NCI-H1436 treated with DMSO at 0.1 percent for 48 hours (cell line): ENCODE measurements at places on chromosomes 16 and 17.

DNA sequence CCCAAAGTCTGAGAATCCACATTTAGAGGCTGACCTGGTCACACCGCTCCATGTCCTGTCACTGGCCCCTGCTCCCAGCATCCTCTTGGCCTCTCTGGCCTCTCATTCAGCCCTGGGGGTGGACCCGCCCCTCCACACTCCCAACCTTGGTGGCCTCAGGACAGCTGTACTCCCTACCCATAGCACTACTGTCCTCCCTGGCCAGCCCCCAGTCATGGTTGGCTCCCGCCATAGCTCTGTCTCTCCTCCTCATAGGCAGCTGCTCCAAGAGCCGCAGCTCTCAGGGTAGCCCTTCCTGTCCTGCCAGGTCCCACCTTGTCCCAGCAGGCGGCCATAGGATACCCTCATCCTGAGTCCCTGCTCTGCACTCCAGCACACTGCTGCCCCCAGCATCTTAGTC lies 38.0 kb upstream of the PHB1 start:
- no peak for DNase-seq

GRCh38 chr17:38451030-38451839 lies 23.0 kb downstream of the ARHGAP23 start:
- DNase-seq, result no peak

- no peak for DNase-seq
These were observed 2.2 kb upstream of the ATP6V0A1 start for GRCh38 chr17:42456223-42457106.

DNA sequence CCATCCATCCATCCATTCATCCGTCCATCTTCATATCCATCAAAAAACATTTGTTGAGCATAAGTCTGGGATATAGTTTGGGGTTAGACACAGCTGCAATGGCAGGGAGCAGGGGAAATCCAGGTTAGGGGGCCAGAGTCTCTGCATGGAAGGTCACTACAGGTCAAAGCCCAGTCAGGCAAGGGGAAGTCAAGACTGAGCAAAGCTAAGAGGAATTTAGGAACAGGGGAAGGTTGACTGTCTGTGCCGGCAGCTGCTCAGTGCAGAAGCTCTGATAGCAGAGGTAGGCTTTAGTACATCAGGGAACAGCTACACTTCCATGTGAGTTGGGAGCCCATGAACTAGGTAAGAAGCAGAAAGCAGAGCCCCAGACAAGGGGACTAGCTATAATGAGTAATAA lies 68.1 kb downstream of the IRF8 start:
- DNase-seq, result no peak

GRCh38 chr17:57266902-57267311 lies 10.6 kb downstream of the MSI2 start:
- DNase-seq, result no peak

- peak; percentile 77 for DNase-seq
These were observed 7.2 kb upstream of the KRT36 start for GRCh38 chr17:41496803-41497484.

- DNase-seq, result no peak
These were observed 75.1 kb downstream of the FOXL1 start for GRCh38 chr16:86653285-86654006.

DNA sequence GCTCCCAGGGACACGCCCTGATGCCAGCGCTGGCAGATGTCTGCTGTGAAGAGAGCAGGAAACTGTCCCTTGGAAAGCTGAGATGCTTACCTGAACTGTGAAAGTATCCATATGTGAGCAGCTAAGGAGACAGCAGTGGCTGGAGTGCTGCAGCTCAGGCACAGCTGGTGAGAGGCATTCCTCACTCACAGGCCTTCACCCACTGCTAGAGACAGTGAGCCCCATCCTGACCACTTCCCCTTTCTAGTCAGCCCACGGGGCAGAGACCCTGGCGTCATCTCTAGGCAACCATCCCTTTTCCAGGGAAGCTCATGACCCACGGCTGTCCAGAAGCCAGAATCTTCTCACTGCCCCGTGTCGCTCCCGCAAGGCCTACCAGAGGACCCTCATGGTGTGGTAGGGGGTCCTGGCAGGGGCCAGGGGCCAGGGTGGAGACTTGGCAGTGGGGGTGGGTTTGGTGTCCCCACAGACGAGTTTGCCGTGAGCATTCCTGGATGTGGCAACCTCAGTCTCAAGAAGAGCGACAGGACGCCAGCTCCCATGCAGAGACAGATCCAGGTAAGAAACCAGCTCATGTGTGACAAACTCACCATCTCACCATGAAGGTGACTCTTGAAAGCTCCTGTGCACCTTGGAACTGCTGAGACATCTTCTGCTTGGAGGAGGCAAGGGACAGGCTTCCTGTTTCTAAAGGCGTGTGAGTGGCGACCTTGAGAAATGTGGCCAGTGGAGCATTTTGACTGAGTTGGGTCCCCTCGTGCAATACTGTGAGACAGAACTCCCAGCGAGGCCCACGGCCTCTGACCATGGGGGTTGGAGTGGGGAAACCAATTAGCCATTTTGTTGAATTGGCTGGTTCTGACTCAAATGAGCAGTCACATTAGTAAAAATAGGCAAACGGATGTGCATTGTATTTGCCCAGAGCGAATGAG lies at the start of gene SCIMP:
Gene SCIMP, minus strand, starts transcription at position 216 of the 932 bp plus-strand sequence. Its CDS starts 105 bp downstream, at position 111.
- no peak for DNase-seq

GRCh38 chr17:3946711-3947235 lies 17.5 kb downstream of the ATP2A3 start:
- no peak for DNase-seq

DNA sequence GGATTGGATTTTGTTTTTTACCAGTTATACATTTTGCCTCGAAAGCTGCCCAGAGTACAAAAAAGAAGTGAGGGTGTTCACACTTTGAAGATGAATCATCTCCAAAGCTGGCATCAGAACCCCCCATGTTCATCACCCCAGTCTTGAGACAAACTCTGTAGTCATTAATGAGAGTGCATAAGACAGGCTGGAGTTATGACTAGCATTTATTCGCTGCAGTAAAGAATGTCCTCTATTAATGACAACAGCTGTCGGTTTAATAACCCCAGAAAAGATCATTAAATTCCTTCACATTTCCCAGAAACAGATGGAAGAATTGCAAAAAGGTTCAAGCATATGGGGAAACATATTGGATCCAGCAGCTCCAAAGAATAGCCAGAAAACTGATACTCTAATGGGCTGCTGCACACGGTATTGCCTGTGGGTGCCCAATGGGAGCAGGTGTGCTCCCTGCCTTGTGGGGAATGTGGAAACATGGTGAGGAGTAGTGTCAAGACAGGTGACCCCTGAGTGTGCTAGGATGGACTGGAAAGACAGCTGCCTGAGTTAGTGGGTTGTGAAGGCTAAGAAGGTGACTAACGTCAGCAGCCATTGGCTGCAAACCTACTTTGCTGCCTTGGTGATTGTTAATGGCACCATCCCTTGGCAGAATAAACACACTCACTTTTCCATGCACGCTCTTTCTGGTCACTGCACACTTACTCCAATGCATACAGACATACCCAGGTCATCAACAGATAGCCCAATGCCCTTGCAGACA lies 81.9 kb downstream of the AIPL1 start:
- DNase-seq, result no peak

DNA sequence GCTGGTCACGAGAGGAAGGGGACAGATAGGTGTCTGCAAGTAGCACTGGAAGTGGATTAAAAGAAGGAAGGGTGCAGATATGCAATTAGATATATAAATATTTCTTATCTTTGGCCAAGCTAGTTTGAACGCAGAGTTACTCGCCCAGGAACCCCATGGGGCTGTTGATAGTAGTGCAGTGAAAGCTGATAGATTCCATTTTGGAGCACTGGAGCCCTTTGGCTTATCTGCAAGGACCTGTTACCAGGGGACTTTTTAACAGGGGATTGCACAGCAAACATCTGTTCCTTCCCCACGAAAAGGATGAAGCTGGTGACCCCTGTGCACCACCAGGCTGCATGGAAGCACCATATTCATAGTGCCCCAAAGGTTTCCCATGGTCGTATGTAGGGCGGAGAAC lies 218.7 kb downstream of the SHISA9 start:
- DNase-seq, result no peak

DNA sequence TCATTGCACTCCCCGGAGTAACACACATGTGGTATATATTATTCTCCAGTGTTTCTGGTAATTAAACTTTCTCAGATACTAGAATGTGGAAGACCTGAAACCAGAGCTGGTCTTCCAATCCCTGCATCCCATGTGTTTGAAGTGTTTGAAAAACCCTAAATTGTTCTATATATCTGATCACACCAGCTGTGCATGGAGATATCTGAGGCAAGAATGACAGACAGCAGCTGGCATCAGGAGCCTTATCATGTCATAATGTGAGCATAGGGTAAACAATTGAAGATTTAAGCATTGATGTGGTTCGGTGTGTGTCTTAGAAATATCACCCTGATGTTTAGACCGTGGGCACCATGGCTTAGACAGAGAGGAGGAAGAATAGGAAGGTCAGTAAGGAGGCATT lies 251.0 kb downstream of the CDH11 start:
- DNase-seq, result no peak

DNA sequence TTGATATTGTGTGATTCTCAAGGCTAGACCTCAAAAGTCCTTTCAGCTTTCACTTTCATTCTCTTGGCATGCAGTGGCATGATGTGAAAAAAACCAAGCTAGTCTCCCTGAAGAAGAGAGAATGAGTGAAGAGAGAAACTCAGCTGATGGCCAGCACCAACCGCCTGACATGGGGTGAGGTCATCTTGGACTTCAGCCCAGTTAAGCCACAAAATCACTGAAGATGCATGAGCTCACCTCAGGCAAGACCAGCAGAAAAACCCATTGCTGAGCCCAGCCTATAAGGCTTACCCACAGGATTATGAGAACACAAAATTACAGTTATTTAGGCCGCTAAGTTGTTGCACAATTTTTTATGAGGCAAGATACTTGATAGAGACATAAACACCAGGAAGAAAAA lies 496.5 kb downstream of the TOX3 start:
- no peak for DNase-seq

DNA sequence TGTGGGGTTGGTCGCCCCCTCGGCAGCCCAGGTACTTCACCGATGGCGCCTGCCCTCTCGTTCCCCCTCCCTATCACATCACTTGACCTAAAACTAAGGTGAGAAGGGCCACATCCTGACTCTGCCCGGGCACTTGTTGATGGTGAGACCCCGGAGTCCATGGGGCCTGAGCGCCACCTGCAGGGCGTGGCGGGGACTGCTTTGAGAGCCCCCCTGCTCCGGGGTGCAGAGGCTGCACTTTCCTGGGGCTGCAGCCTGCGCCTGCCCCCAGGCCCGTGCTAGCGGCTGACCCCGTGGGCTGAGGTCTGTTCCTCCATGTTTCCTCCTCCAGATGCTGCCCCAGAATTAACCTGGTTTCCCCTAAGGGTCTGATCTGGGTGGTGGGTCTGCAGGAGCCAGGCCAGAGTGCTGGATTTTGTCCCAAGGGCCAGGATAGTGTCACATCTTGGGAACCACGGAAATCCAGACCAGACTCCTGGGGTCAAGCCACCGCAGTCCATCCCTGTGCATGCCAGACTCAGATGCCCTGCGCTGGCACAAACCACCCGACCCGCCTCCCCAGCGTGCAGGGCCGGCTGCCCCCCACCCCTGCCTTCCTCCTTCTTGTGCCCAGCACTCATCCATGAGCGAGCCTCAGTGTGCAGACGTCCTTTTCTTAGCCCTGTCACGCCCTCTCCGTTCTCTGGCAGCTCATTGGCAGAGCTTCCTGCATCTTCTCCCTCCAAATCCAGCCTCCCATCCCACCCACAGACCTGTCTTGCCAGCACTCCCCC lies 2.7 kb downstream of the NDUFAF8 start:
- DNase-seq, result no peak

DNA sequence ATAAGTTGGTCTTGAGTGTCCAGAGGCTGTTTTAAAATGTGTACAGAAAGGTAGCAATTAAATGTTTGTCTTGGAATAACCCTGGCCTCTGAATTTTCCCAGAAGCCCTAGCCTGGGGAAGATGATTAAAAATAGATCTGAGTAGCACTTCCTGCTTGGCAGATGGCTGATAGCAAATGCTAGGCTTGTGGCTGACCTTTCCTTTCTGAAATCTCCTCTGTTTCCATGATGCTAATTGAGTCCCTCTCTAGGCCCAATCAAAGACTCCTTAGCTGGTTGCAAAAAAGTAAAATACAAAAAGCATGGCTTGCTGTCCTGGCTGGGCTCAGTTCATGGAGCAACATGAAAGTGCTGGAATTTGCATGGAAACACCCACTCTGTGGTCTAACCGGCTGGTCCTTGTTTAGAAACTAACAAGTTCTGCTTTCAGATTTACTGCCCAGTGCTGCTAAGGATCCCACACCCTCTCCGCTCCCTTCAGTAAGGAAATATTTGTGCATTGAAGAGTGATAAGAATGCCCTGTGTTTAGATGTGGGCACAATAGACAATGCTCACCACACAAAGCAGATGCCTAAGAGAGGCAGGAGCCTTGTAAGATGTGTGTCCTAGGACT lies 40.8 kb downstream of the YPEL2 start:
- no peak for DNase-seq
